ENCODE measurements at places on chromosomes 2 and 18.

- no peak for DNase-seq
Measured at GRCh38 chr18:49842656-49843055, 29.3 kb upstream of the ACAA2 start.

DNA sequence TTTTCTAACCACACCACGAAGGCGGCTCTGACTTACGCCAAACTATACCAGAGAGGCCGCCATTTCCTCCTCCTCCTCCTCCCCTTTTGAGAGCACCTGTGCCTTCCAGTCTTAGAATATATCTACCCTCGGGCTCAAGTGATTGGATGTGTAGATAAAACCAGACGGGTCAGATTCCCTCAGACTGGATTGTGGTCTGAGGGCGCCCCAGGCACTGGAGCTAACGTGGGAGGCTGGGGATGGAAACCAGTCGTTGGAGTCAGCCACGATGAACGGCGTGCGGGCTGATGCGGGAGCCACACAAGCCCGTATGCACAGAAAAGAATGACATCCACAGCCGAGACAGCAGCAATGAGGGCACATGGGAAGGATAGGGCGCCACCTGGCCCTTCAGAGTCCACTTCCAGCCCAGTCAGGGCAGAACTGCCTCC, 12.3 kb upstream of the ODC1 start:
- no peak for DNase-seq

GRCh38 chr2:237585590-237586221, 4.8 kb downstream of the RAB17 start:
- DNase-seq = no peak

GRCh38 chr18:23716966-23717365, 27.7 kb downstream of the LAMA3 start:
- no peak for DNase-seq

DNA sequence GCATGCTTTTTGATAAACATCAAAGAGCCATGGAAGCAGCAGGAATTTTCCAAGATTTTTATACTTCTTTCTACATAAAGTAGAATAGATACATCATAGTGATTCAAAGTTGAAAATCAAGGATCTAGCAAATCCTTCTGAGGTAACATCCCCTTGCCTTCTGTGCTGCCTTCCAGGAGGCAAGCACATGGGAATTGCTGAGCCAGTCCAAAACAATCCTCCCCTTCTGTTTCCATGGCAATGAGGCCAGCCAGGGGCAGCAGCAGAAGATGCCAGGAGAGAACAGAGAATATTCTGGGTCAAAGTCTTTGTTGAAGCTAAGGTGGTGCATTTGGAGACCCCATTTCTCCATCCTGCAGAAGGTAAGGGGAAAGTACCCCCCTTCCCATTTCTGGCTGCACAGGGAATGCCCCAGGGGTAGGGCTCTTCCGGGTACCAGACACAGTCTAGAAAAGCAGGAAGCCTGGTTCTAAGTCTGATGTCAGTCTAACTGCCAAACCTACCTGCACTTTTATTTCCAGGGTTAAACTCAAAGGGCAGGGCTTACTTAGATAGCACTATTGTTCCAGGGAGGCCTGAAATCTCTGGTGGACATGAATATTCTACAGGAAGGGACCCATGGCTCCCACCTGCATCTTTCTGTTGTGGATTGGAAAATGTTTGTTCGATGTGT, 22.1 kb downstream of the CENPA start:
- DNase-seq = no peak

Measured in NAMALWA (cell line).